Fibroblast of skin of scalp (primary cell): ENCODE measurements at places on chromosomes 13 and 19.
A peak's percentile ranks its signal among the peaks of the same experiment; 100 is the strongest.

DNA sequence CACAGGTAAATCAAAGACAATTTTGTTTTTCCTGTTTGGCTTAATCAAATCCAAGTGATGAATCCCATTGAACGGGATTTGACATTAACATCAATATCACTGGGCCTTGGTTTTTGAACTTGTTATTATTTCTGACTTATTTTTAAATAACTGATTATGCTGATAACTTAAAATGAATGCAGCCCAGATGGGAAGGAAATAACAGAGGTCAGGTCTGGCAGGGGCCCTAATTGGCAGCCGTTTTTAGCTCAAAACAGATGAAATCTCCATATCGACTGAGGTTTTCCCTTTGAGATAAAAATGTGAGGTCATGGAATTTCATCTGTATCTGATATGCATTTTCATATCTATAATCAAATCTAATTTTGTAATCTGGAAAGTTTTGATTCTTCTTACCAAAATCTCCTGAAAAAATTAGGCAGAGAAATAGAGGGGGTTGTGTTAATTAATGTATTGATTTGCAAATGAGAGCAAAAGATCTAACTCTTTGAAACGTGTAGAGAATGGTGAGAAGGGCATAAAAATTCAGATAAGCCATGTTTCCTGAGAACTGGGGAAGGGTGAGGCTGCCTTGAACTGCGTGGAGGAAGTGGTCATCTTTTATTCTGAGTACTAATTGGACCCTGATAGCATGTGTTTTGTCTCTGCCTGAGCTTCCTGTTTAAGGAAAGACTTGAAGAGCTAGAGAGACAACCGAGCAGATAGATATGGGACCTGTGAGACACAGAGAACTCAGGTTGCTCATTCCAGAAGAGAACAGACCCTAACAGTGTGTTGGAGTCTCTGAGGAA lies 98.2 kb upstream of the C1QTNF9B start:
- no peak for DNase-seq

- no peak for DNase-seq
Measured at GRCh38 chr13:42181381-42181953, 90.5 kb upstream of the AKAP11 start.

- DNase-seq: no peak
Measured at GRCh38 chr19:7953576-7953975, 10.1 kb upstream of the TIMM44 start.

- peak; percentile 98 for DNase-seq
Measured at GRCh38 chr19:1252221-1252820, 3.9 kb downstream of the MIDN start.

DNA sequence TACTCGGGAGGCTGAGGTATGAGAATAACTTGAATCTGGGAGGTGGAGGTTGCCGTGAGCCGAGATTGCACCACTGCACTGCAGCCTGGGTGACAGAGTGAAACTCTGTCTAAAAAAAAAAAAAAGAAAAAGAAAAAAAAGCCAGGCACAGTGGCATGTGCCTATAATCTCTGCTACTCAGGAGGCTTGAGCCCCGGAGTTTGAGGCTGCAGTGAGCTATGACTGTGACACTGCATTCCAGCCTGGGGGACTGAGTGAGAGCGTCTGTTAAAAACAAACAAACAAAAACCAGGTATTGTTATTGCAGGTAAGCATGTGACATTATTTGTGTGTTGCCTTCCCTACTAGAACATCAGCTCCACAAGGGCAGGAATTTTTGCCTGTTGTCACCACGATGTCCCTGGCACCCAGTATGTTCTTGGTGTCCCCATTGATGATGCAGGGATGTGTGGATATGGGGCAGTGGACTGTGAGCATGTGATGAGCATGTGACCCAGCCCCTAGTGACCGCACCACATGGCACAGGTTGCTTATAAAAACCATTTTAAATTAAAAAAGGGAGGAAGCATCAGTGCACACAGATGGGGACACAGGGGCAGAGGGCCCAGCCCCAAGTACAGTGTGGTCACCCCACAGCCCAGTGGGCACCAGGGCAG lies 1.6 kb upstream of the KANK2 start:
- DNase-seq: no peak

GRCh38 chr13:56659041-56659471 lies 481.7 kb upstream of the PRR20A start:
- DNase-seq: no peak

- DNase-seq: no peak
Measured at GRCh38 chr13:23645851-23646250, 75.6 kb downstream of the TNFRSF19 start.

DNA sequence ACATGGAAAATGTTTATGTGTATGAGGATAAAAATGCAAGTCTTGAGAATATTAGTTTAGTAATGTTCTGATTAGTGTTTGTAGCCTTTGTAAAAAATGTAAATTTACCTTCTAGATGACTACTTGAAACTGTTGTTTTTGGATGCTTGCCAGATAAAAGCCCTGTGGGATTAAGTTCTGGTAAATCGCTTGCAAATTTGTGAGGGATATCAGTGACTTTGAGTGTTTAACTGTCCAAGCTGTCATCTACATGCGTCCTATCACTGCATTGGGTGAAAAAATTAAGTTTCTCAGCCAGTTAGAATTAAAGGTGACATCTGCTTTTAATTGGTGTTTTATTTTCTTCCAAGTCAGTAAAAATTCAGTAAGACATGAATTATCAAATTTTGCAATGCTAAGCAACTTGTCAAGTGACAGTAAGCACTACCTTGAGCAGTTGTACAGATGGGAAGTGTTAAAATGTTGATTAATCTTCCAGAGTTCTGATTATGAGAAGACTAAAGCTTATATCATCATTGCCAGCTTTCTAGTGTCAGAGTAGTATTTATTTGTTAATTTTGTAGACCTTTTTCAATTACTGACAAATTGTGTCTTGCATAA lies 88.0 kb downstream of the PCCA start:
- peak; percentile 47 for DNase-seq
